ENCODE measurements at places on chromosomes 2 and 18.

DNA sequence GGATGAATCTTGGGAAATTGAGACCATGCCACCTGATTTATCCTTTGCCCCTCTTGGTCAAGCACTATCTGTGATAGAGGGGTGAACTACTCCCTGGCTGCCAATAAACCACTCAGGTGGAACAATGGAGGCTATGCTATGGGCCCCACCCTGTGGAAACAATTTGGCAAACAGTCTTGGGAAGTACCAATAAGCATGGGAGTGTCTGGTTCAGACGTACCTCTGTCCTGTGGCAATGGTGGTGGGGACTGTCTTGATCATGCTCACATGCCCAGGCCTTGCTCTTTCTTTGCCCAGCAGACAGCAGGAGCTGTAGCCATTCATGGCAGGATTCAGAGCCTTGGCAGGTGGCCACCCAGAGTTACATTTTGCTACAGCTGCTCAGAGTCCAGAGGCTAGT is 658.7 kb downstream of the KCNJ3 start:
- DNase-seq: no peak

GRCh38 chr2:8922431-8922830 is 81.1 kb downstream of the MBOAT2 start:
- DNase-seq: no peak

- no peak for DNase-seq
These were observed 143.5 kb upstream of the PGAP1 start for GRCh38 chr2:197069958-197070357.

DNA sequence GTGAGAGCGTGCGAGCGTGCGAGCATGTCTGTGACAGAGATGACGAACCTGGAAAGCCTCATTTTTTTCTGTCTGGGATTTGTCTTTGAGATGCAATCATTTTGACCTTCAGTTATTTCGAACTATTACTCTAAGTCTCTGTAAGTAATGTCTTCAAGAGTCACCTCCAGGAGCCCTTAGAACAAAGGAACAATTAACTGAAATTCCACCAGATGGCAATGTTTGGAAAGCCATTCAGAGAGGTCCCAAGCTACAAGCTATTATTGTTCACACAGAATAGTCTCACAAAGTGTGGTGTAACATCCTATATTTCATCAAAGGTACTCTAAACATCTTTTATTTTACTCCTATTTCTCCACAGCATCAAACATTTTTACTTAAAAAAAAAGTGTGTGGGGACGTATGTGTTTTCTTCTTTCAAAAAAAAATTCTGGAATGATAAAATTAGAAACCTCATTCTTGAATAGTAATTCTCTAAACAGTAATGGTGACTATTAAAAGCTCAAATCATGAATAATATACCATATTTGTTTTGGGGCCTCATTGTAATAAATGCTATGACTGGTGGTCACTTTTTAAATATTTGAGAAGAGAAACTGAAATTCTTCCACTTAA is 35.1 kb upstream of the MAPRE2 start:
- peak; percentile 42 for DNase-seq

DNA sequence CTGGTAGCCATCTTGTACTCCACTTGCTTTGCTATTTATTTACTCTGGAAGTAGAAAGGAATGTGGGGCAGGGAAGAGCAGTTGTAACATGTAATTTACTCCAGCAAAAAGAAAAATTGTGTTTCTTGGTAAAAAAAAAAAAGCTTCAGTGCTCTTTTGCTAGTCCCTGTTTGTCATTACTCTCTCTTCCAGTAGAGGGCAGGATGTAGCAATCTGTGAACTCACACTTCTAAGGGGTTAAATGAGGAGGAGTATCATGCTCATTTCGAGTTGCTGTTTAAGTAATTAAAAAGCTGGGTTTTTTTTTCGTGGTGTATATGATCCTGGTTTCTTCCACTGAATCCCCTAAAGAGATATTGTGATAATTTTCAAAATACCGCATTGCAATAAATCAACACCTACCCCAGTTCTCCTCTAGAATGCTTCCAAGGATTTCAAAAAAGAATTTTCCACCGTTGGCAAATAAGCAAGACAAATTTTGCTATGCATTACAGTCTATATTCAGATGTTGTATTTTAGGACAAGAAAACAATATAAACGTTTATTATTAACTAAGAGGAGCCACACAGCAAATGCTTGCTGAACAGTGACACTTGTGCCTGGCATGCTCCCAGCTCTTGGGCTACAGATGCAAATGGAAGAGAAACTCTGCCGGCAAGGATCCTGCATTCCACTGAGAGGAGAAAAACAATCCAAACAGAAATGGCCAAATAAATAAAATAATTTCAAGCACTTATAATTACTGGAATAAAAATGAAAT is 261.6 kb downstream of the ASXL3 start:
- peak; percentile 44 for DNase-seq

DNA sequence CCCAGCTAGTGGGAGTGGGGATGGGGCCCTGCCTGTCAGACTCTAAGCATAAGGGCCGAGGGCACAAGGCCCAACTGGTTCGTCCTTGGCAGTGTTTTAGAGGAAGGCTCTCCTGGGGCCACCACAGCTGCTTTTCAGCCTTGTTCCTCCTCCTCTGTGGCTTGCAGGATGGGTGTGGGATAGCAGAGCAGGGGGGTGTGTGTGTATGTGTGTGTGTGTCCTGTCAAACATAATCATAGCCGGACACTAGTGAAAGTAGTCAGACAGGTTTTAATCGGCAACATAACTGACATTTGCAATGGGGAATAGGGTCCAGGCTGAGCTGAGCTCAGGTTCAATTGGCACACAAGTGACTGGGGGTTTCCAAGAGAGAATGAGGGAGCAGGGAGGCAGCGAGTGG is 114.2 kb downstream of the SEPTIN10 start:
- DNase-seq: peak; percentile 8

DNA sequence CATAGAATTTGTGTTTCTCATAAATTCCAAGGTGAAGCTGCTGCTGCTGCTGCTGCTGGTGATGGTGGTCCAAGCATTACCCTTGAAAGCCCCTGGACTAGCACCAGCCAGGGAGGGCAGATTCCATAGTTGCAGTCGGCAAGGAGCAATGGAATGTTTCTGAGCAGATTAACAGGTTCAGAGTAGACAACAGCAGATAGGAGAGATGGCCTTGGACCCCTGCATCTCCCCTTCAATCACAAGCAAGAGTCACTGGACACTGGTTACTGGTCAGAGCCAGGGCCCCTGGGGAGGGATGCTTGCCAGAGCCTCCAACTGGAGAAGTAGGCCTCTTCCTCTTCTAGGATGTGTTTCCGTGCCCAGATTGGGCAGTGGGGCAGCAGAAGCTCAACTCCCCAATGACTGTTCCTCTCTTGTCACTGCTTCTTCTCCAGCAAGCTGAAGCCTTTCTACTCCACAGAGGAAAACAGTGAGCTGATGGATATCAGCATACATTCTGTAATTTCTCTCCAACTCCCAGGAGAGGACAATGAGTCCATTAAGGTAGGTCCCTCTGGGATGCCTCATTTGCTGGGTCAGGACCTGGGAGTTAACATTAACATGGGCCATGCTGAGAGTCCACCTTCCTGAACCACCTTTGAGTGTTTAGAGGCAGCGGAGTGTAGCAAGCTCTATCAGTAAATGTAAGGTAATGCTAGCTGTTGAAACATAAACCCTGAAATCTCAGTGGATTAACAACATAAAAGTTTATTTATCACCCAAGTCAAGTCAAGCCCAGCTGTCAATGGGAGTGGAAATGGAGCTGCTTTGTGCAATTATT is 35.3 kb downstream of the MROH2A start:
- no peak for DNase-seq

DNA sequence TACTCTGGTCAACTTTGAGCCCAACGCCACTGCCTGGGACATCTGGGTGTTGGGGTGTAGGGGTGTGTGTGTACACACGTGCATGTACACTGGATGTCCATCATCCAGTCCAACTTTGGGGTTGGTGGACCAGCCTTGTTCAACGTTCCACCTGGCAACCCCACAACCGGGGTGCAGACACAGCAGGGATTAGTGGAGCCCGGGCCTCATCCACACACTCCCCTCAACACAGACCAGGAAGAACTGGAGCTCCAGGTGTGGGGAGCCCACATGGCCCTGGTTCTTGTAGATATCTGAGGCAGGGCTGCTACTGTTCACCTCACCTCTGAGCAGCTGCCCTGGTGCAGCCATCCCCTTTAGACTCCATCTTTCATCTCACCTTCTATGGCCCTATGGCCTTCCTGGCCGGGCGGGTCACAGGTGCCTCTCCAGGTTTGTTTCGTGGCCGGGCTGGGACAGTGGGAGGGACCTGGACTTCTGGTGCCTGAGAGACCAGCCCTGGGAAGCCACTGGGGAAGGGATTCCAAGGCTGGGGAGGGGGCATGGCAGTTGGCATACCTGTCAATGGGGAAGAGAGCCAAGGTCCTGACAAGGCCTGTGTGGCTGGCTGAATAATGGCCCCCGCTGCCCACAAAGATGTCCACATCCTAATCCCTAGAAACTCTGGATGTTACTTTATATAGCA is 7.5 kb downstream of the NEU2 start:
- DNase-seq: no peak

GRCh38 chr2:85873679-85874078 is 15.1 kb downstream of the ST3GAL5 start:
- no peak for DNase-seq

DNA sequence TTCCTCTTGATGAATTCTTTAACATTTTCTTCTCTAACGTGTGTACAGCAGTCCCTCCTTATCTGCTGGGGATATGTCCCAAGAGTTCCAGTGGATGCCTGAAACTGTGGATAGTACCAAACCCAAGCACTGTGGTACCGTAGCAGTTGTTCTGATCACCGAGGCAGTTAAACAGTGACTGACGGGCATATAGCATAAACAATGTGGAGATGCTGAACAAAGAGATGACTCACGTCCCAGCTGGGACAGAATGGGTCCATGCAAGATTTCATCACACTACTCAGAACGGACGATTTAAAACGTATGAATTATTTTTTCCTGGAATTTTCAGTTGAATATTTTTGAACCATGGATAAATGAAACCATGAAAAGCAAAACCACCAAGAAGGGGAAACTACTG is 54.5 kb upstream of the SPAG16 start:
- DNase-seq: peak; percentile 86

DNA sequence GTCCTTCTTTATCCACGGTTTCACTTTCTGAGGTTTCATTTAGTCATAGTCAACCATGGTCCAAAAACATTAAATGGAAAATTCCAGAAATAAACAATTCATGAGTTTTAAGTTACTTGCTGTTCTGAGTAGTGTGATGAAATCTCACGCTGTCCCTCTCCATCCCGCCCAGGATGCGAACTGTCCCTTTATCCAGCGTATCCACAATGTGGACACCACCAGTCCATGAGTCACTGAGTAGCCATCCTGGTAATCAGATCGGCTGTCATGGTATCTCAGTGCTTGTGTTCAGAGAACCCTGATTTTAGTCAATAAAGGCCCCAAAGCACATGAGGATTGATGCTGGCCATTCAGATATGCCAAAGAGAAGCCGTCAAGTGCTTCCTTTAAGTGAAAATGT is 3.7 kb downstream of the SP140L start:
- no peak for DNase-seq
